D341Med (cell line): ENCODE measurements at places on chromosomes 4 and X.

DNA sequence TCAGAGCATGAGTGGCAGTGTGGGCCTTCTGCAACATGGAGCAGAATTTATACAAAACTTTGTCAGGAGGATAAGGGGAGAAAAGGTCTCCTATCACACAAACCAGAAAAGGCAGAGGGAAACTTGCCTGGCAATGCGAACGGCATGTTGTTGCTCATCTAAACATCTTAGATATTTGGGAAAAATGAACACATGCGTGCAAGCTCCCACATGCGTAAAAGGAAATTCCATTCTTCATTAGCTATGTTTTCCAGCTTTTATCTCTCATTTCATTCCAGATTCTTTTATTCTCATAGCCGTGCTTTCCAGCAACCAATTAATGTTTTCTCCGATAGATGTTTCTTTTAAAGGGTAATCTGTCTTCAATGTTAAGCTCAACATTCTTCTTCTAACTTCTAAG is 31.3 kb upstream of the GBA3 start:
- no peak for DNase-seq

DNA sequence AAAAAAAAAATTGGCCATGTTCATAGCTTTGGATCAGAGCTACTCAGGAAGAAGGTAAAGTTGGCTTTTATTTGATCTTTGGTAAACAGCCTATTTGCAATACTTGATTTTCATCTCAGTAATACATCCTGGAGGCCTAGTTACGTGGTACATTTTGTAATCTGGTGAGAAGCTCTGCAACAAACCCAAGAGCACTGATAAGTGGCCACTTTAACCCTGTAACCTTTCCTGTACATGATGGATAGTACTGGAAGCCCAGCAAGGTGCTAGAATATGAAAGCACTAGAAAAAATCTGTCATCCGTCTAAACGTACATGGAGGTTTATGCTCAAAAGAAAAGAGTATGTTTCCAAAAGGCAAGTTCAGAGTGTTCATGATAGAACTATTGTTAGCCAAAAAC is 88.3 kb upstream of the BMP2K start:
- no peak for DNase-seq

GRCh38 chr4:36651253-36651652 is 369.8 kb downstream of the DTHD1 start:
- DNase-seq: no peak

DNA sequence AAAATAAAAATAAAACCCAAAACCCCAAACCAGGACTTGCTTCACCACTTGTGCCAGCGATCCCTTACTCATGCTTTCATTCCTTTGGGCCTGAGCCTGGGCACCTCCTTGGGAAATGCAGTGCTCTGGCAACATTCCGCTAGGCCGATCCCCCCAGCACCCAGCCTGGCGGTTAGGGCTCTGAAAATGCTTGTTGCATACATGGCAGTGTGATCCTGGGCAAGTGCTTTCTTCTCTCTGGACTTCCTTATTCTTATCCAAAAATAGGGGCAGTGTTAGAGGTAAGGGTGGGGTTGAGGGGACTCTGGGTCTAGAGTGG is 4.6 kb downstream of the ZNF185 start:
- no peak for DNase-seq

- DNase-seq: no peak
Observed at GRCh38 chr4:153140294-153140693, 63.9 kb upstream of the TRIM2 start.

- DNase-seq: no peak
Observed at GRCh38 chrX:134712272-134712671, 54.0 kb upstream of the PLAC1 start.
